ENCODE measurements at places on chromosomes 7 and 10.

GRCh38 chr10:128526791-128527375 is 400.7 kb upstream of the MKI67 start:
- no peak for DNase-seq

- DNase-seq: no peak
Measured at GRCh38 chr10:49759787-49760551, 2.2 kb downstream of the OGDHL start.

- no peak for DNase-seq
Measured at GRCh38 chr10:27792216-27792615, 46.6 kb upstream of the MKX start.

GRCh38 chr7:138204285-138204981 is 128.2 kb downstream of the AKR1D1 start:
- no peak for DNase-seq

DNA sequence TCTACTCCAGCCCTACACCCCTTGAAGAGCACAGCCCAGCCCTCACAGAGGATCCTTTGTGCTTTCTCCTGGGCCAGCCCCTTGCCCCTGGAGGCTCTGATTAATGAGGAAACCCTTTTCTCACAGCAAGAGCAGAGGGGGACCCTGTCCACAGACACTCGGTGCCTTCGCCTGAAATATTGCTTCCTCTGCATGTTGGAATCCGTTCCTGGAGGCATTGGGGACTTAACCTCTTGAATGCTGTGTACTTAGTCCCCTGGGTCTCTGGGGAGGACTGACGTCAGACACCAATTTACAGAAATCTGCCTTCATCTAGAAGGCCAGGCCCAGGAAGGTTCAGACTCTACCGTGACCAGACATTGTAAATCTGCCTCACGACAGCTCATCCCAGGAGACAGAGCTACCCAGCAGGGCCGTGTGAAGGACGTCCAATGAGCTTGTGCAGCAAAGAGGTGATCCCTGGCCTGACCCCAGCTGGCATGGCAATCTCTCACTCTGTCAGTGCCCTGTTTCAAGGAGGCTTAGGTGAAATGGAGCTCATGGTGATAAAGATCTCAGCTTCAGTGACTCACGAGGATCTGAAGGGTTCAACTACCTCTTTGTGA is 8.1 kb upstream of the TMEM72 start:
- DNase-seq: no peak

DNA sequence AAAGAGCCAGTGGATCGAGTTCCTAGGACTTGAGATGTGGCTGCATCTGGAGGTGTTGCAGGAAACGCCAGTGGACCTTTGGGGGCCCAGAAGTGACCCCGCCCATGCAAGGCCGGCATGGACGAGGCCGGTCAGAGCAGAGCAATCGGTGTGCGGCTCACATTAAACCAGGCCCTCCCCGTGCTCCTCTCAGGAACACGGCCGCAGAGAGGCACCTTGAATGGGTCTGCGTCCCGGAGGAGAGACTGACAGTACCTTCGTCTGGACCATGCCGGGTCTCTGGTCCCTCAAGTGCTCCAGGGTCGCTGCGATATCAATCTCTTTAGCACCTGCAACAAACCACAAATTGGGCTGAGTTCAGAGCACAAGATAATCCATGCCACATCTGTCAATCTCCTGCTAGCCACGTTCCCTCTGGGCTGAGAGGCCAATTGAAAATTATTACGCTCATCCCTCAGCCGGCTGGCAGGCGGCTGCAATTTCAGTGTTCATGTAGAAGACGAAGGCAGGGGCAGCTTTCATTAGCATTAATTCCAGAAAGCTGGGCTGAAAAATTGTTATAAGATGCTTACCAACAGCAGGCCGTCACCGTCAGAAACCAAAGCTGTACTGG is 212.0 kb downstream of the DNAJB6 start:
- no peak for DNase-seq

DNA sequence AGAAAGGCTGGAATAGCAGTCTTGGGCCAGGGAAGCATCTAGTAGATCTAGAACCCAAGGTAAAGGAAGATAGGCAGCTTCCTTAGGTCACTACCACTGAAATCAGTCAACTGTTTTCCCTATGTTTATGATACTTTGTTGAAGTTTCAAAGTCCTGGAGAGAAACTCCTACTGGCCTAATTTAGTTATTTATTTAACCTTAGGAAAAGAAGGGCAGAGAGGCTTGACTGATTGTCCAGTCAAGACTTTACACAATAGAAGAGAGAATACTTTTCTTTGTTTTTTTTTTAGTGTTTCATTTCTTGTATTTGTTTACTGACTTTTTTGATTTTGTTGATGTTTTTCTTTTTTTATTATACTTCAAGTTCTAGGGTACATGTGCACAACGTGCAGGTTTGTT is 138.9 kb upstream of the PHYHIPL start:
- DNase-seq: no peak

DNA sequence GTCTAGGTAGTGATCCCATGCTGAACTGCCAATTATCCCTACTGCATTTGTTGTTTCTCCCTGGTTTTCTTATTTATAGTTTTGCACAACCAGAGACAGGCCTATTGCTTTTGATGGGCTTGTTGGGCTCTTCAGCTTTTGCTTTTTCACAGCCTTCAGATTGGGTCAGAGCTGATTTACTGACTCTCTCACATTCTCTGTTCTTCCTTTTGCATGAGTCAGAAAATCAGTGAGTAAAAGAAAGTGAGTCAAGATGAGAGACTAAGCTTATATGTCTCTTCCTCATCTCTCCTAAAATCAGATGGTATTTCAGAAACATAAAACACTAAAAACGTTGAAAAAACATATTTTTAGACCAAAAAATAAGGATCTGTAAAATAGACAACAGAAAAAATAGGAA is 1135.4 kb downstream of the XPNPEP1 start:
- no peak for DNase-seq

- DNase-seq: no peak
Measured at GRCh38 chr10:119515511-119516045, 26.9 kb downstream of the RGS10 start.

GRCh38 chr7:154255324-154255723 is 203.1 kb downstream of the DPP6 start:
- no peak for DNase-seq

- DNase-seq: no peak
Measured at GRCh38 chr7:1231214-1232102, 1.2 kb upstream of the UNCX start.

DNA sequence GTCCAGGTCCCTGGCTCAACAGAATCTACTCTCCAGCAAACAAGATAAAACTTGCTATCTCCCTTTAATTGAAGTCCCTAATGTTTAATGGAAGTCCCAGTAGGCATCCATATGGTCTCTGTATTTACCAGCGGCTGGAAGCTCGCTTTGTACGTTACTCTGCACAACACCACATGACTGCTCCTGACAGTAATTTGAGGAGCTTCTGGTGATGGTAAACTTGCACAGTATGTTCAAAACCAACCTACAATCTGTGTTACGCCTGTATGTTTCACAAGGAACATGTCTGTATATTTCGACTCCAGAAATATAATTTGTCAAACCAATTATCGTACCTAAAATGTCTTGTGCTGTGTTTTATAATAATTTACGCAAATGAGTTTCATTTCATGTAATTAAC is 4.4 kb upstream of the TECPR1 start:
- DNase-seq: no peak

DNA sequence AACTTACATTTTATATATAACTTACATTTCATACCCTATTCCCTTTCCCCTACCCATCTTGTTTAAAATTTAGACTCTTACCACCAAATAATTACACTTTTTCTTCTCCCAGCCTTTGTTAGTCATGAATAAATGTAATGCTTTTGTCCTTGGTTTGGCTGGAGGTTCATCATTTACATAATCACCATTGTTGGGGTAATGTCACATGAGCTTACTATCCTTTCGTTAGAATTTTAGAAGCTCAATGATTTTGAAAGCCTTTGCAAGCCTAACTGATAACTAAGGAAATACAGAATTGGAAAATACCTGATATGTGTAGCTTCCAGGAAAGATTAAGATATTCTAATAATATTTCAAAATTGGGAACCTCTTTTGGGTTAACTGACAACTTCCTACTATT is 171.7 kb downstream of the PLXDC2 start:
- DNase-seq: no peak

DNA sequence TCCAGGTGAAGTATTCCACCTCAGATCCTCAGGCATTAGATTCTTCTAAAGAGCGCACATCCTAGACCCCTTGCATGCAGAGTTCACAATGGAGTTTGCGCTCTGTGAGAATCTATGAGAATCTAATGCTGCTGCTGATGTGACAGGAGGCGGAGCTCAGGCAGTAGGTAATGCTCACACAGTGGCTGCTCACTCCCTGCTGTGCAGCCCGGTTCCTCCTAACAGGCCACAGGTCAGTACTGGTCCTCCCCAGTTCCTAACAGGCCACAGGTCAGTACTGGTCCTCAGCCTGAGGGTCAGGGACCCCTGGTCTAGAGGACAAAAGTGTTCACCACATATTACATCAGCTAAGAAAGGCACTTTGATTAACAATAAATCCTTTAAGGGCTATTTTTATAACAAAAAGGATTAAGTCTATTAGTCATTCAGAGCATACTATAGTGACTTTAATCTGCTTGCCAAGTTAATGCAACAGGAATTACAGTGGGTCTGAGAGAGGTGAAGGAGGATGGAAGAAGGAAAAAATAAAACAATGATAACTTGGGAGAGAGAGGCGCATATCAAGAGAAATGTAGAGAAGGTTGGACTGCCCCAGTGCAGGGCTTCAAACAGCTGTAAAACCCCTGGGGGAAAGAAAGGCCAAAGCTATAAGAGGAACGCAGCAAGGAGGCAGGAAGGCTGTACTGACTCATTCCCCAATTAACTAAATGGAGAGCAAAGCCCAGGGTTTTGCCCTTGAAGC is 49.2 kb downstream of the CUL2 start:
- no peak for DNase-seq

DNA sequence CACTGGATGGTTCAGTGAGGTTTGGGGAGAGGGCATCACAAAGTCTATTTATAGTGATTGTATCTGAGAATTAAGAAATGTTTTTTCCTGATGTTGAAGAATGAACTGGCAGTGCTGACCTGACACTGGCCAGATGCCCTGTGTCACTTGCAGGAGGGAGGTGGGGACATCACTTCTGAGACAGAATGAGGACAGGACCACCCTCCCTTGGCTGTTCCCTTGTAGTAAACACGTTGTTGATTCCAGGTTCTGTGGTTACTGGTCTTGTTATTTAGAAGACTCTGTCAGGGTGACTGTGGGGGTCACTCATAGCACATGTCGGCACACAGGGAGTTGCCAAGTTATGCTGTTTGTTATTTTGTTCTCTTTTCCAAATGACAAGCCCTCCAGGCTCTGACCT is 126.4 kb downstream of the ADCY1 start:
- no peak for DNase-seq

GRCh38 chr7:31082447-31082846 is 30.3 kb downstream of the ADCYAP1R1 start:
- DNase-seq: no peak

- DNase-seq: no peak
Measured at GRCh38 chr7:49580761-49581160, 192.7 kb upstream of the VWC2 start.

DNA sequence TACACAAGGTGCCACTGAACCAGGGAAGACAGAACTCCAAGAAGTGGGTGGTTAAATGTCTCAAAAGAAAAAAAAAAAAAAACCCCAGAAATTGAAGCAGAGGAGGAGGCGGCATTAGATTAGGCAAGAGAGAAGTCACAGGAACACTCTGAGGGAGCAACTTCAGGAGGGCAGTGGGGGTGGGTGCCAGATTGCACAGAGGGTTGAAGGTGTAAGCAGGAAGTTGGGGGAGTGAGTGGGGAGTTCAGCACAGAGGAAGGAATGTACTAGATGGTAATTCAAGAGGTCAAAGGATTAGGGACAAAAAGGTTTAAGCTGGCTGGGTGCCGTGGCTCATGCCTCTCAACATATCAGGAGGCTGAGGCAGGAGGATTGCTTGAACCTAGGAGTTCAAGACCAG is 110.0 kb upstream of the PDLIM1 start:
- DNase-seq: no peak

DNA sequence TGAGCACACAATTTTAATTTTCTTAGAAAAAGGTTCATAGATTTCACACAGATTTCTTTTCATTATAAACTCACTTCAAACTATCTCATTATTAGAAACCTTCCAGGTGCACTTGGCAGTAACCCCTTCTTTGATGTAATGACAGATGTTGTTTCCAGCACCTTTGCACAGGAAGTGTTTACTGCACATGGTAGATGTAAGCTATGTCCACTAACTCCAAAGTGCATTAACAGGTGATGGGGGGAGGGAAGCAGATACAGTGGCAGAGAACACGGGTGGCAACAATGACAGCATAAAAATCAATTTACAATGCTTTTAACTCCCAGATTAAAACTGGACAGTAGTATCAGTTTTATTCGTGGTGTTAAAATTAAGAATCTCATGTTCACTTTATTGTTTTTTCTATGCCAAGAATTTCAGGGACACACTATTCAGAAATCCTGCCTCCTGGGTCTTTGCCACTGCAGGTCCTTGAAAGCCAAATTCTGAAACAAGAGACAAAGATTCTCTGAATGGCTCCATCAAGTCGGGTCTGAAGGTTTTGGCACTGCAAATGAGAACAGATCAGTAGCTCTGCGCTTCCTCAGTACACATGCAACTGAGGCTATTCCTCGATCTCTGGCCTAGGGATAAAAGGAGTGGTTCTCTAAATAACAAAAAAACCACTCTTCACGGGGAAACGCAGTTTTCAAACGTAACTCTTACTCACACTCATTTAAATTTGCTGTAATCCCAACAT is 187.7 kb downstream of the JAZF1 start:
- DNase-seq: peak; percentile 23

DNA sequence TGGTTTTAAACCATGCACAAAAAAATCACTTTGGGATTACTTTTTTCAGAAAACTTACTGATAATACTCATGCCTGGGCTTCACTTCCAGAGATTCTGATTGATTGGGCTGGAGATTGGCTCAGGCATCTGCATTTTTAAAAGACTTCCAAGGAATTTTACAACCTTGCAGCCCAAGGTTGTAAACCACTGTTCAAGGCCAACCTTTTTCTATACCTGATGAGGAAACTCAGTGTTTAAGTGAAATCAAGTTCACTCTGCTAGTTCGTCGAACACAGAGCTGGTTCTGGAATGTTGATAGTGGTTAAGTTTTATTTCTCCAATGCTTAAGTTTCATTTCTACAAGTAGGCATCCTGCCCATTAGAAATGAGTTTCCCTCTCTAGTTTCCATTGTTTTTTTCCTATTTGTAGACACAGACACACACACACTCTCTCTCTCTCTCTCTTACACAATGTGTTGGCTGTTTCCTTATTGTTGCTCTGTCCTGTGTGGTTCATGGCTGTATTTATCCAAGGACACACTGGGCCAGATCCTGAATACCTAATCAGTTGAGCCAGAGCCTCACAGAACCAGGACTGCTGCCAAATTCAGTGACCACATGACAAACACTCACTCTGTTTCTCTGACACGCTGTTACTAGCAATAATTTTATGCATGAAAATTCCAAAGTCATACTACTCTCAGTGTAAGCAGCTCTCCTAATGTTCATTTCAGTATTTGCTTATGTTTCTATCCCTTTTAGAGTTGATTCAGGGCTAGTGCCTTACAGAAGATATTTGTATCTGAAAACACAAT is 3.7 kb upstream of the IFIT1B start:
- no peak for DNase-seq

- DNase-seq: no peak
Measured at GRCh38 chr7:107528461-107528860, 35.3 kb downstream of the COG5 start.

- DNase-seq: no peak
Measured at GRCh38 chr7:2084781-2085505, 147.8 kb downstream of the MAD1L1 start.

GRCh38 chr7:156438011-156438410 is 202.6 kb upstream of the RNF32 start:
- DNase-seq: no peak

Data from NCI-H1417 treated with DMSO at 0.1 percent for 48 hours (cell line).